ENCODE measurements at places on chromosomes 1 and 21.

GRCh38 chr21:25639551-25640201, 618 bp downstream of the JAM2 start:
- DNase-seq = peak; percentile 28

- DNase-seq = peak; percentile 6
These were observed 97.5 kb upstream of the CTTNBP2NL start for GRCh38 chr1:112298558-112298957.

DNA sequence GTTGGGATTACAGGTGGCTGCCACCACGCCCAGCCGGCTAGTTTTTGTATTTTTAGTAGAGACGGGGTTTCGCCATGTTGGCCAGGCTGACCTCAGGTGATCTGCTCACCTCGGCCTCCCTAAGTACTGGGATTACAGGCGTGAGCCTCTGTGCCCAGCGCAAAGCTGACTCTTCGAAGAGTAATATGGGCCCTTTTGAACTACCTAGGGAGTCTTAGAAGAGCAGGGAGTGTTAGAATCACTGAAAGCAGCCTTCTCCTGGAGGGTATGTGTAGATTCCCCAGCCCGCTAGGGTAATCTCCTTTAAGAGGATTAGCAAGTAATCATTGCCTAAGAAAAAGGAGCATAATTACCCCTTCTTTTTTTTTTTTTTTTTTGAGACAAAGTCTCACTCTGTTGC, 6.5 kb upstream of the MAST2 start:
- DNase-seq = no peak

- no peak for DNase-seq
These were observed 40.5 kb upstream of the ZNF326 start for GRCh38 chr1:89954401-89954800.
